RCC 7860 (cell line): ENCODE measurements at places on chromosomes 3 and 15.

- DNase-seq = no peak
Measured at GRCh38 chr3:140505876-140506275, 172.0 kb upstream of the TRIM42 start.

- DNase-seq = no peak
Measured at GRCh38 chr15:31343831-31344230, 17.2 kb downstream of the KLF13 start.

GRCh38 chr15:40088929-40089755, 19.5 kb downstream of the BMF start:
- peak; percentile 53 for DNase-seq

- no peak for DNase-seq
Measured at GRCh38 chr3:11004563-11004962, 12.0 kb downstream of the SLC6A1 start.

DNA sequence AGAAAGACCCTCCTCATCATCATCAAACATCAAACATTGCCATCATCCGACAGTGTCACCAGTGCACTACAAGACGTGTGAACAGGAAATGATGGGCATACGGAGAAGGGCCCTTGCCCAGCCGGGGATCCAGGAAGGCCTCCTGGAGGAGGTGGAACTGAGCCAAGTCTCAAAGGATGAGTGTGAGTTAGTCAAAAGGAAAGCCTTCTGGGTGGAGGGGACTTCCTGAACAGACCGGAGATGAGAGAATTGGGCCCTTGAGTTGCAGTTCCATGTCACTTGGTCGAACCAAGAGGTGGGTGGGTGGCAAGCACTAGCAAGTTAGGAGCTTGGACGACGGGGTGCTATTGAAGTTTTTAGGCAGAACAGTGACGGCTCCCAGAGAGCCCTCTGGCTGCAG, 8.5 kb downstream of the SEMA4B start:
- peak; percentile 58 for DNase-seq

- no peak for DNase-seq
Measured at GRCh38 chr3:16828815-16829214, 55.9 kb upstream of the PLCL2 start.

GRCh38 chr15:23467110-23467600, 20.1 kb upstream of the GOLGA6L2 start:
- peak; percentile 44 for DNase-seq

DNA sequence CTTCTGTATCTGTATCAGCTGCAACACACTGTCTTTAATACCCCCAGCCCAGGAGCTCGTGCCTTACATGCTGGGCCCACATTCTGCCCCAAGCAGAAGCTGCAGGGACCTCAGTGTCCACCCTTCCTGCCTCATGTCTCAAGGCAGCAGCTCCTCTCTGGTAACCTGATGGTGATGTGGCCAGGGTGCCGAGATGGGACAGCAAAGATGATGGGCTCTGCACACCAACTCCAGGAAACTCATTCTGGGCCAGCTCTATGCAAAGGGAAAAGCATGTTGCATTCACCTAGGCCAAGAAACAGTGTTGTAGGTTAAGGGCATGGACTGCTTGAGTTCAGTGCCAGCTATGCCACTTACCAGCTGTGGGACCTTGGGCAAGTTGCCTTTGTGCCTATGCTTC, 79.5 kb upstream of the PRR23C start:
- no peak for DNase-seq
